Activated CD4-positive, alpha-beta T cell treated with anti-CD3 and anti-CD28 coated beads, Interleukin-2, amount 10 ng/mL, durations not matched to agents 7 days and 5 days (primary cell): ENCODE measurements at places on chromosomes 12 and 14.
A peak's percentile ranks its signal among the peaks of the same experiment; 100 is the strongest.

DNA sequence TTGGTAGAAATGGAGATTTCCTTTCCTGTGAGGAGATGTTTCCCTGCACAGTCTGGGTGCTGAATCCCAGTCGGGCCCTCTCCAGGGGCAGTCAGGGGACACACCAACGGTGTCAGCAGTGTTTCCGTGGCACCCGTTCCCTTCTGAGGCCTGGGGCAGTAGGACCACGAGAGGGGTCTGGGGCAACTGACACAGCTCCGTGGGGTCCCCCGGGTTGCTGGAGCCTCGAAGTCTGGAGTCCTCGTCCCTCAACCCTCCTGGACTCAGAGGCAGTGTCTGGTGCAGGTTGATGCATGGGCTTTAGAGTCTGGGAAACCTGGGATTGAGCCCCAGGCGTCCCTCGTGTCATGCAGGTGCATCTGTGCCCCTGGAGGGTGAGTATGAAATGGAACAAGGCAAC, 327.3 kb downstream of the ADGRD1 start:
- DNase-seq = no peak

DNA sequence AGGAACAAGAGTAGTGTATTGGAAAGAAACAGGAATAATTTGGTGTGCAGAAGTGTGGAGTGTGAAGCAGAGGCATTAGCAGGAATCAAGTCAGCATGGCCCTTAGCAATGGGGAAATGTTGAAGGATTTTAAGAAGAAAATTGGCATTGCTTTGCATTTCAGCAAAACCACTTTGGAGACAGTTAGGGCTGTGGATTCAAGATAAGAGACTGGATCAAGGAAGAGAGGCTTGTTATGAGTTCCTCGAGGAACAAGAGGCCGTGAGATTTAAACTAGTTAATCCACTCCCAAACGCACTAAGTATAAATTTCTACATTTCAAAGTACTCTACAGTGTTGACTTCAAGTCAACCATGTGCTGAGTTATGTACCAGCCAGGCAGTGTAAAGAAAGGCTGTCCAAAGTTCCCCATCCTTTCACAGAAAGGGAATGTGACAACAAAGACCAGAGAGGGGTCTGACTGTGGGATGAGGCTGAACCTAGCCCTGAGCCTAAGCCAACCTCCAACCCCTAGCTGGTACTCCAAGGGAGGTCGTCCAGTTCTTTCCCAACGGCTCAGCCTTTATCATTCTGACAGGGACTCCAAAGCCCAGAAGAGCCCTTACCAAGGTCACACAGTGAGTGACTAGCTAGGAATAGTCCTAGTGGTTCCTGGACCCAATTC, 91.2 kb upstream of the BMP4 start:
- DNase-seq = no peak

DNA sequence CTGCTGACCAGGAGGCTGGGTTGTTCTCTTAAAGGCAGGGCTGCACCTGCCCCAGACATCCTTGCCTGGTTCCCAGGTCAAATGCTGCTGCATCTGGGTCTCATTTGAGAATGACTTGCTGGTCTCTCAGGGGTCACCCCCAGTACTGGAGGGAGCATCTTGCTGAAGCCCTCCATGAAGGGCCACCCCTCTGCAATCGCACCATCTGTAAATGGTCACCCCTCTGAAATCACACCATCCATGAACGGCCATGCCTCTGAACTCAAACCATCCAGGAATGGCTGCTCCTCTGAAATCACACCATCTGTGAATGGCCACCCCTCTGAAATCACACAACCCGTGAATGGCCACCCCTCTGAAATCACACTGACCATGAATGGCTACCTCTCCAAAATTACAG, 7.3 kb upstream of the SERPINA6 start:
- no peak for DNase-seq

DNA sequence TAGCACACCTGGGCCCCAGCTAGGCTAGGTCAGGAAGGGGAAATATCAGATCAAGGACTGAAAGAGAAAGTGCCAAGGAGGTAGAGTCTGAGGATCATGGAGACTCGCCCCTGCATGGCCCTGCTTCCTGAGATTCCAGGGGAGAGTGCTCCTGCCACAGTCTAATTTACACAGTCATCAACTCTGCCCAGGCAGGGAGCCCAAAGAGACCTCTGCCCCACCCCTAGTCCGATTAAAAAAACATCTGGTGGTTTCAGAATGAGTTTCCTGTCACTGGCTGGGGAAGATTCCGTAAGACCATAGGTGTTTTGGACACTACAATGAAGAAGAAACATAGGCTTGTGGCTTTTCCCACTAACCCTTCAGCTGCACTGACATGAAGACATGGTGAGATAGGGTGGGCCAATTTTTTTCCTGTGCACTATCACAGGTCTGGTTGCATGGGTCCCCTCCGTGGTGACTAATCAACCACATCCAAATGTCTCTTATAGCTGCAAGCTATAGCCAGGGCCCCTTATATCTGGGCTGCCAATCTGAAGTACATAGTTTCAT, 31.5 kb upstream of the GZMB start:
- peak; percentile 39 for DNase-seq

DNA sequence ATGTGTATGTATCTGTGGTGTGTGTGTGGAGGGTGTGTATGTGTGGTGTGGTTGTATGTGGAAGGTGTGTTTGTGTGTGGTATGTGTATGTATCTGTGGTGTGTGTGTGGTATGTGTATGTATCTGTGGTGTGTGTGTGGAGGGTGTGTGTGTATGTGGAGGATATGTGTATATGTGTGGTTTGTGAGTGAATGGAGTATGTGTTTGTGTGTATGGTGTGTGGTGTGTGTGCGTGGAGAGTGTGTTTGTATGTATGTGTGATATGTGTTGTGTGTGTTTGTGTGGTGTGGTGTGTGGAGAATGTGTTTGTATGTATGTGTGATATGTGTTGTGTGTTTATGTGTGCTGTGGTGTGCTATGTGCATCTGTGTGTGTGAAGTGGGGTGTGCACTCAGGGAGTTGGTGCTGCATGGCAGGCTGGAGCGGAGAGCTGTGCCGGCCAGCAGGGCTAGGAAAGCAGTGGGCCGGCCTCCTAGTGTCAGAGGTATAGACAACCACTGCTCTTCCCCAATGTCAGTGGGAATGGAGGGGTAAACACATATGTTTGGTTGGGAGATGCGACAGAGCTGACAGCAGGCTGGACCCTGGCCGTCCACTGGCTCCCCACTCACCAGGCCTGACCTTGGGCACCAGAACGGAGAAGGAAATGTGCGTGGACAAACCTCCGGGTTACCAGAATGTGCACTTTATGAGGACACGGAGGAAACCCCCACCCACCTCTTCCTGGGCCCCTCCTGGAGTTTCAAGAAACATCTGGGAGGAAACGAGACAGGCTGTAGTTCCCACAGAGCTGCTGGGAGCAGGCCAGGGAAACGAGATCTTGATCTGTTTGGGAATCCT, 60.7 kb downstream of the CLMN start:
- no peak for DNase-seq

GRCh38 chr14:32102152-32102787, 25.2 kb downstream of the ARHGAP5 start:
- peak; percentile 21 for DNase-seq

DNA sequence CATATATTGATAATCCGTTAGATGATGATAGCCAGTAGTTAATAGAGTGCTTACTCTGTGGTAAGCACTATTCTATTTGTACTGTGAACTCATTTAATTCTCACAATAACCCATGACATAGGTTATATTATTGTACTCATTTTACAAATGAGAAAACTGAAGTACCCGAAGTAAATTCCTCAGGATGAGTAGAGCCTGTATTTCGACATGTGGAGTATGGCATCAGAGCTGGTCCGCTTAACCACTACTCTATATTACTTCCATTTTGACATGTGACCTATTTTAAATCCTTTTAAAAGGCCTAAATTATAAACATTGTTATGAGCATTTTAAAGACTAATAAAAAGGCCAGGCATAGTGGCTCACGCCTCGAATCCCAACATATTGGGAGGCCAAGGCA, 8.0 kb upstream of the RAP1B start:
- DNase-seq = no peak

- no peak for DNase-seq
Measured at GRCh38 chr12:6280053-6280469, 30.4 kb upstream of the PLEKHG6 start.

GRCh38 chr14:101207897-101208296, 304.4 kb upstream of the RTL1 start:
- DNase-seq = no peak

DNA sequence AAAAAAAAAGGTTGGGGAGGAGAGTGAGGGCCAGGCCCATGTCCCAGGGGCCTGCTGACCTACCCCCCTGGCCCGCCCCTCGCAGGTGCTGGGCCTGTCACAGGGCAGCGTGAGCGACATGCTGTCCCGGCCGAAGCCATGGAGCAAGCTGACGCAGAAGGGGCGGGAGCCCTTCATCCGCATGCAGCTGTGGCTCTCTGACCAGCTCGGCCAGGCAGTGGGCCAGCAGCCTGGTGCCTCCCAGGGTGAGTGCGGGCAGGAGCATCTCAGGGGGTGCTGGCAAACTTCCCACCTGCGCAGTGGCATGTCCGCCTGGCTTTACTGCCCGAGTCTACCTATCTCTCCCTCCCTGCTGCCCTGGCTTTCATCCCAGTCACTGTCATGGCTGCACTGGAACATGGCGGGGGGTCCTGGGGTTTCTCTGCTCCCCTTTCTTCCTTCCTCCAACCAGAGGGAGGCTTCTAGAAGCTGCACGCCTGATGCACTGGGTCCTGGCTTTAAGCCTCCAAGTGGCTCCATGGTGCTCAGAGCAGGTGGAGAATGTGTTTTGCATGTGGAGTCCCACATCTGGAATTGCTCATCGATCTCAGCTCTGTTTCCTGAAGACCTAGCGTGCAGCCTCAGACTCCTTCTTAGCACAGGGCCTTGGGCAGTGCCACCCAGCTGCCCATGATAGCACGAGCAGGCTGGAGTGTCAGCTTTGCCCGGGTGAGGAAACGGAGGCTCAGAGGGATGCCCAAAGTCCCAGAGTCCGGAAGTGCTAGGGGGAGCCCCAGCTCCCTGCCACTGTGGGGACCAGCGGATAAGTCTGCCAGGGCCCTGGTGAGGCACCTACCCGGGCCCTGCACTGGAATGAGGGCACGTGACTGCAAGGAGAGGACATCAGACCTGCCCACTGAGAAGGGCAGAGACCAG, 46.3 kb downstream of the PHETA1 start:
- no peak for DNase-seq

DNA sequence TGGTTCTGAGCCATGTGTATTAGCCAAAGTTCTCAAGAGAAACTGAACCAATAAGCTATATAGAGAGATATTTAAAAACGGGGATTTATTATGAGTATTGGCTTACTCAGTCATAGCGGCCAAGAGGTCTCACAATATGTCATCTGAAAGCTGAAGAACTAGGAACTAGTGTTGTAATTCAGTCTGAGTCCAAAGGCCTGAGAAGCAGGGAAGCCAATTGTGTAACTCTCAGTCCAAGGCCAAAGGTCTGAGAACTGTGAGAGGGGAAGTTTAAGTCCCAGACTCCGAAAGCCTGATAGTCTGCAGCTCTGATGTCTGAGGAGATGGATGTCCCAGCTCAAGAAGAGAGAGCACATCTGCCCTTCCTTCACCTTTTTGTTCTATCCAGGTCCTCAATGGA, 344.8 kb upstream of the USP15 start:
- DNase-seq = no peak

DNA sequence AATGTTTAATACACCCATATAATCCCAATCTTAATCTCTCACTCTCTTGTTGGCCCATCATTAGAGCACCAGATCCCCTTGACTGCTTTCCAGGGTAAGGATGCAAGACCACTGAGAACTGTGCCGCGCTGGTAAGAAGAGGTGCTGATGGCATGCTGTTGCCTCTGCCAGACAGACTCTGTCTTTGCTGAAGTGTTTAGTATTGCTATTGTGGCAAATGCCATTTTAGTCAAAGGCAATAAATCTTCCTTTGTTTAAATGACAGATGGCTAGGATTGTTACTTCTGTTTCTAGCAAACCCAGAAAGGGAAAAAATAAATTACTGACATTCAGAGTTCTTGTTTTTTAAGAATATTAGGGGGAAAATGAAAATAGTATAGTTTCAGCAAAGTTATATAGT, 152.3 kb downstream of the MON2 start:
- no peak for DNase-seq

- no peak for DNase-seq
Measured at GRCh38 chr14:96056509-96057422, 17.6 kb downstream of the C14orf132 start.
